ENCODE measurements at places on chromosomes 11 and 22. TPM values are rescaled to one million over a fixed set of nuclear protein-coding genes. Genes with fewer than 3 reads are reported as not detected.

The RBMXL2 gene
- not detected for total RNA-seq

The NXPE2 gene
- not detected for total RNA-seq

The SLC37A2 gene
- total RNA-seq: 0.10 TPM

The MMP10 gene
- total RNA-seq: 1.4 TPM

The DUSP18 gene
- total RNA-seq: 3.8 TPM

The NCF4 gene
- not detected for total RNA-seq

The SCN4B gene
- total RNA-seq: 0.06 TPM

The CAVIN3 gene
- total RNA-seq: 34.0 TPM

The CALCB gene
- total RNA-seq: not detected

The BBOX1 gene
- total RNA-seq: not detected

The CDON gene
- total RNA-seq: 2.0 TPM

The MRPL11 gene
- total RNA-seq: 117 TPM

The OTOG gene
- total RNA-seq: not detected

The CLCF1 gene
- total RNA-seq: 46.1 TPM

The TMEM223 gene
- total RNA-seq: 26.3 TPM

The DRAP1 gene
- total RNA-seq: 286 TPM

The SREBF2 gene
- total RNA-seq: 26.0 TPM

The BLID gene
- total RNA-seq: not detected

The RIMBP3C gene
- total RNA-seq: 0.23 TPM

The CRYBB2 gene
- not detected for total RNA-seq

The SCN3B gene
- total RNA-seq: 0.15 TPM

The VEGFB gene
- 47.4 TPM for total RNA-seq

The KRTAP5-1 gene
- not detected for total RNA-seq

The SCGB1A1 gene
- total RNA-seq: not detected

The KAT5 gene
- total RNA-seq: 44.8 TPM

The MAP6 gene
- total RNA-seq: 1.4 TPM

The ENTHD1 gene
- total RNA-seq: not detected

The VWCE gene
- total RNA-seq: 0.77 TPM

The VPREB1 gene
- not detected for total RNA-seq

The OR52E8 gene
- total RNA-seq: not detected

The ELFN2 gene
- total RNA-seq: 9.0 TPM

The OR2D2 gene
- total RNA-seq: not detected

The KDM4E gene
- total RNA-seq: not detected

The AIFM3 gene
- total RNA-seq: 3.4 TPM

The MRPL48 gene
- total RNA-seq: 50.8 TPM

The TREH gene
- total RNA-seq: not detected

The TMEM86A gene
- 0.44 TPM for total RNA-seq

The IGLL1 gene
- total RNA-seq: not detected

The OR5T3 gene
- not detected for total RNA-seq

Measured in A549 treated with DMSO at 1 μM for 4 hours (cell line).